ENCODE measurements at places on chromosomes 4 and X. TPM values are rescaled to one million over a fixed set of nuclear protein-coding genes. Genes with fewer than 3 reads are reported as not detected.

FOXP3 gene
- 0.11 TPM for polyA plus RNA-seq

CXCL11 gene
- polyA plus RNA-seq: 0.81 TPM

TMEM31 gene
- polyA plus RNA-seq: 0.60 TPM

FAT4 gene
- polyA plus RNA-seq: 0.68 TPM

SLC6A14 gene
- polyA plus RNA-seq: not detected

BMX gene
- polyA plus RNA-seq: not detected
